Activated naive CD4-positive, alpha-beta T cell treated with anti-CD3 and anti-CD28 coated beads, Interleukin-2, amount 10 ng/mL, durations not matched to agents 5 hours and 36 hours (primary cell): ENCODE measurements at places on chromosomes 7 and 10. TPM values are rescaled to one million over a fixed set of nuclear protein-coding genes. Genes with fewer than 3 reads are reported as not detected.

PTPRN2 gene
- 2.3 TPM for total RNA-seq

PILRA gene
- total RNA-seq = 2.6 TPM

OR6B1 gene
- not detected for total RNA-seq

ZNF425 gene
- total RNA-seq = 0.91 TPM

DYDC2 gene
- total RNA-seq = not detected

CFAP58 gene
- 0.26 TPM for total RNA-seq

CAV1 gene
- total RNA-seq = 0.08 TPM

AMPH gene
- not detected for total RNA-seq

FAM13C gene
- total RNA-seq = not detected

ADIRF gene
- total RNA-seq = not detected

PRLHR gene
- not detected for total RNA-seq

LDB3 gene
- total RNA-seq = not detected

UTF1 gene
- total RNA-seq = not detected

SYNPO2L gene
- not detected for total RNA-seq

C10orf71 gene
- total RNA-seq = not detected

CLDN4 gene
- total RNA-seq = not detected

OR2A12 gene
- total RNA-seq = not detected

PNLIPRP1 gene
- not detected for total RNA-seq

CAV2 gene
- total RNA-seq = not detected

LRRD1 gene
- total RNA-seq = not detected

GHRHR gene
- total RNA-seq = not detected

ADAP1 gene
- 14.4 TPM for total RNA-seq

CEP55 gene
- total RNA-seq = 51.7 TPM

NRCAM gene
- 0.40 TPM for total RNA-seq

PSMC2 gene
- total RNA-seq = 103 TPM

CTAGE6 gene
- 1.8 TPM for total RNA-seq

LYZL1 gene
- not detected for total RNA-seq

DPP6 gene
- not detected for total RNA-seq

TRIM74 gene
- total RNA-seq = 2.2 TPM

PTPRZ1 gene
- total RNA-seq = not detected

NEUROG3 gene
- not detected for total RNA-seq

KNDC1 gene
- total RNA-seq = 0.26 TPM

IFIT3 gene
- 3.1 TPM for total RNA-seq

LIPF gene
- total RNA-seq = not detected
